ENCODE measurements at places on chromosomes 6 and 20.

DNA sequence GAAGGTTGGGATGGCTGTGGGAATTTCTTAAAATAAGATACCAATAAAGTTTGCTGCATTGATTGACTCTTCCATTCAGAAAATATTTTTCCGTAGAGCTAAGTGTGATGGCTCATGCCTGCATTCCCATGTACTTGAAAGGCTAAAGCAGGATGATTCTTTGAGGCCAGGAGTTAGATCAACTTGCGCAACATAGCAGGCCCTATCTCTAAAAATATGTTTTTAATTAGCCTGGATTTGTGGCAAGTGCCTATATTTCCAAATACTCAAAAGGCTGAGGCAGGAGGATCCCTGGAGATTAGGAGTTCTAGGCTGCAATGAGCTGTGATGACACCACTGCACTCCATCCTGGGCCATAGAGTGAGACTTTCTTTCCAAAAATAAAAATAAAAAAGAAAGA is 431.2 kb upstream of the PTCHD4 start:
- peak; percentile 37 for DNase-seq

- DNase-seq, result no peak
These were observed 477.3 kb downstream of the PREX1 start for GRCh38 chr20:48350313-48350988.

DNA sequence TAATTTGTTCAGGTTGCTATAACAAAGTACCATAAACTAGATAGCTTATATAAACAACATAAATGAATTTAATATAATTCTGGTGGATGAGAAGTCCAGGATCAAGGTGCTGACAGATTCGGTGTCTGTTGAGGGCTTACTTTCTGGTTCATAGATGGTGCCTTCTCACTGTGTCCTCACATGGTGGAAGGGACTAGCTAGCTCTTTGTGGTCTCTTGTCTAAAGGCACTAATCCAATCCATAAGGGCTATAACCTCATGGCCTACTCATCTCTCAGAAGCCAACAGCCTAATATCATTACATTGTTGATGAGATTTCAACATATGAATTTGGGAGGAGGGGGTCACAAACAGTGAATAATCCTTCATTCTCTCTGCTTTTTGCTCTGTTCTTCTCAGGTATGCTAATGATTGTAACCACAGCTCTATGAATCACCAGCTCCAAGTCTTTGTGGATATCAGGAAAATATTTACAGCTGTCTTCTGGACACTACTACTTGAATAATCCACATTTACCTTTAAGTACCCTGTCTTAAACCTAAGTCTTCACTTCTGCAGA is 122.3 kb downstream of the NKAIN2 start:
- DNase-seq, result no peak

DNA sequence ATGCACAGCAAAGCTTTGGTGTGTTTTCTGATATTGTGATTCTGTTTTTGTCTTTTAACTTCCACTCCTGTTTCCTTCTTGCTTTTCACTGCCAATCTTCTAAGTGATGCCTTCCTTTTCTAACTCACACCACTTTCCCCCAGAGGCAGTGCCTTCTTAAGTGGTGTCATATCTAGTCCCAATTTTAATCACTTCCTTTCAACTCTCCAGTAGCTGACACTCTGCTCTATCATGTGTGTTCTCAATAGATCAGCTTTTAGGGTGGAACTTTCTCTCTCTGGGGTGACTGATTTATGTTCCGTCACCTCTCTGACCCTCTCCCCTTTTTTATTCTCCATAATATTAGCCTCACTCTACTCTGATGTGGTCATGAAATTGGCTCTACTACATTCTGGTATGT is 180.7 kb downstream of the CLVS2 start:
- no peak for DNase-seq

DNA sequence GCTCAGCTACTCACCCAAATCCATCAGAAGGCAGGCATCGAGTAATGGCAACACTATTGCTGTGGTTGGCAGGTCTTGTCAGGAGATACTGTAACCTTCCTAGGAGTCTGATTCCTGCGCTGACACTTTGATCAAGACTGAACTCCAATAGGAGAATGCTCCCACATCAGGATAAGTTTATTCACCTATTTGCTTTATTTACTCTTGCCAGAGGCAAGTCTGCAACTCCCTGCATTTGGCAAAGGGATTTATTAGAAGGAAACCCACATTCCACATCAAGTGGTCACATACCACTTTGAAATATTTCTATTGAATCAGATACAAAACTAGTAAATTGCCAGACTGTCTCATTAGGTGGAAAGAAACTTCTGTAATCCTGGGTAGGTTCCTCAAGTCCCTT is 43.5 kb downstream of the ZFAND3 start:
- DNase-seq, result peak; percentile 62

GRCh38 chr20:38139156-38139912 is 25.7 kb downstream of the TGM2 start:
- DNase-seq, result no peak

DNA sequence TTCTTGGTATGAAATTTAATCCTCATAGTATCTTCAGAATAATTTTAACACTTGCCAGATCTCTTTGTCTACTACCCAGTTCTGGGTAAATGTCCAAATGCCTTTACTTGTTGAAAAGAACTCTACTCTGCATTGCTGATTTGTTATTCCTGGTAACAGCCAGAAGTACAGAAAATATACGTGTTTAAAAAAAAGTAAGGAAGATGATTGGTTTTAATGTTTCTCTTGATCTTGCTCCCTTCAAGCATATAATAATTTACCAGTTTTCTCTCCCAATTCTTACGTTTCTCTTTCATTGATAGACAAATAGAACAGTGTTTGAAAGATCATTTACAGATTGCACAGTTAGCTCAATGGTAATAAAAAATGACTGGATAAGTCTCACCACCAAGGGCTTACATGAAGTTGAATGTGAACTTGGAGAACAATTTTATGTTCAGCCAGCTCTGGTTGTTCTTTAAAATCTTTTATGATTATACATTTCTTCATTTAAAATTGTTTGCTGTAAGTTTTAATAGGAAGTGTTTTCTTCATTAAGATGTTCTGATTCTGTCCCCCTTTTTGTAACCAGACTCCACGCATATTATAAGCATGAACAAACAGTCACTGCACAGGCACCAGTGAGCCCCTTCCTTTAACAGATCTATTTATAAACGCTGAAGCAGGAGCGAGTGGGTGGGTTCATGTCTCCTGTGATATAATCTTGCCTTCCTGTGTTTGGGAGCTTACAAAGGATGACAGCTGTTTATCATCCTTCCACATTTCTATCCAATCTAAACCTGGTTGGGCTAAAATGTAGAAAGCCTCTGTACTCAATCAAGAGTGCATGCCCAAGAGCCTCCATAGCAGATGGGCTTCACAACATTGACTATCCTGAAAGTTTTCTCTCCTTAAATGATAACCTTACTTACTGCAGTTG is 299.5 kb downstream of the PRL start:
- DNase-seq, result no peak

DNA sequence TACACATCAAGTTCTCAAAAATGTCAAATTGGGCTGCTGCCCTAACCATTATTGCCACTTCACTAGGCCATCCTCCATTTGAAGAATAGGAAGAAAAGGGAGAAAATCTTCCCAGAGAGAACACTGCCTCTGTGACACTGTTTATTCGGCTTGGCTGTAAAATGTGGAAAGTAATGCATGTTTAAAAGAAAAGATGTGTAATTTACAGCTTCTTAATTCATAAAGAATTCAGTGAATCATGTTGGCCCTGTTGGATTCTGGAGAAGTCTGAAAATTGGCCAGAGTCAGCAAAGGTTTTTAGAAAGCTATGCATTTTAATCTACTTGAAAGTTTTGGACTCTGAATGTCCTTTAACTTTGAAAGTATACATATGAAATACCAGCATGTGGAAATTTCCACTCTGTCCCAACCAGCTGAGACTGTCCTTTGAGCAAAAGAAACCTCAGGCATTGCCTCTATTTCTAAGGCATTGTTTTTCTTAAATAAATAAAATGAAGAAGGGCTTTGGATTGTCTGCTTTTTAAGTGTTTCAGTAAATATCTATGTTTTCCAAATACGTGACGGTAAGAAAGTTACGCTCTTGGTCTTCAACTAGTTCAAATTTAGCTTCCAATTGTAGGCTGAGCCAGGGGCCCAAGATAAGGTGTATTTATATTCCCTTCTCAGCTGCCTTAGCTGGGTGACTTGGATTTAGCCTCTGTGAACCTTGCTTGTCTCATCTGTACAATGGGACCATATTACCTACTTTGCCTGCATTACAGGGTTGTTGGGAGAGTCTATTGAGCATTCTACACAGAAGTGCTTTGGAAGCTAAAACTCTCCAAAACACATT is 222.2 kb downstream of the UST start:
- DNase-seq, result no peak

GRCh38 chr6:399785-400534 is 8.4 kb downstream of the IRF4 start:
- no peak for DNase-seq

GRCh38 chr6:132132422-132132821 is 181.2 kb upstream of the CCN2 start:
- DNase-seq, result no peak

GRCh38 chr20:62887152-62887859 is 25.7 kb upstream of the TCFL5 start:
- DNase-seq, result peak; percentile 71

DNA sequence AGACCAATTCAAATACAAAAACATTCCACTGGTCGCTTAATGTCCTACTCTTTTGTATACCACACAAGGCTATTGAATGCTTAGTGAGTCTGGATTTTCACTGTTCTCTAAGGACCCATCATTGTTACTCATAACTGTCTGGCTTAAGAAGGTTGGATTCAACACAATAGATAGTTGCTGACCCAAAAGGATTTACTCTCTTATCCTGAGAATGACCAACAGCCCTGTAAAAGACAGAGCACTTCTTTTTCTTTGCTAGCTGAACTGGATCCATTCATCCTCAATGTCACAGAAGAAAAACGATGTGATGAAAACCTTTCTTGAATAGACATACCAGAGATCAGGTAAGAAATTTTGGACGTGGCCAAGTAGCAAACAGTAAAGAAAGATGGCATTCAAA is 645.6 kb downstream of the KHDRBS2 start:
- DNase-seq, result no peak

GRCh38 chr6:137951064-137951597 is 84.1 kb downstream of the TNFAIP3 start:
- no peak for DNase-seq

GRCh38 chr6:100269189-100269588 is 195.5 kb downstream of the SIM1 start:
- DNase-seq, result peak; percentile 43

GRCh38 chr6:151763938-151764680 is 43.4 kb upstream of the ESR1 start:
- peak; percentile 66 for DNase-seq

GRCh38 chr6:47919875-47920274 is 138.0 kb downstream of the OPN5 start:
- DNase-seq, result no peak

DNA sequence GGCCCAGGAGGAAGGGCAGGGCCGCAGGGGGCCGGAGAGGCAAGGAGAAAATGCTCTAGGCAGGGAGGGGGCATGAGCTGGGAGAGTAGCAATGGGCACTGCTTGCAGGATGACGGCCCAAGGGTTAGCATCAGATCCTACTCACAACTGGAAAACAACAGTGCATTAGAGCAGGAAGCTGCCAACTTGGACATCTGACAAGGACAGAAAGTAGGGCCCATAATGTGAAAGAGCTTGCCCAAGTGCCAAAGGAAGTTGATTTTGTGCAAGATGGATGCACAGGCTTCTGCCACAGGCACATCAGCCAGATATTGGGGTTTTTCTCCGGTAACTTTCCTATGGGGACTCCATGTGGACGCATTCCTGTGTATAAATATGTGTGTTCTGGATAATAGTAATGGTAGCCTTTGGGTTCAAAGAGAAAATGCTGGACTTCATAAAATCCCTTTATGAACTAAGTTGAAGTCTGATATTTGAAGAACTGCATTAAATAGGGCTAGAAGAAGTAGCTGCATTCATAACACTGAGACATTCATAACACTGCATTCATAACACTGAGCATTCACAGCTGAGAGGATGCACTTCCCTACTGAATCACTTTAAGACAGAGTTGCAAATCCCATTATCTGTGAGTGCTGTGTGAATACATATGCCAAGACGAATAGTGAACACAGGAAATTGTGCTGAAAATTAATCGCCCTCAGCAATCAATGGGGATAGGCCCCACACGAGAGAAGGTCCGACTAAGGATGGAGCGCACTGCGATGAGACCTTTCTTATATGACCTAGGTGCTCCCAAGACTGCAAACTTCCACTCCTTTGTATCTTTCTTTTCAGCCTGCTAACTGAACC is 235.6 kb upstream of the PRDM1 start:
- no peak for DNase-seq

DNA sequence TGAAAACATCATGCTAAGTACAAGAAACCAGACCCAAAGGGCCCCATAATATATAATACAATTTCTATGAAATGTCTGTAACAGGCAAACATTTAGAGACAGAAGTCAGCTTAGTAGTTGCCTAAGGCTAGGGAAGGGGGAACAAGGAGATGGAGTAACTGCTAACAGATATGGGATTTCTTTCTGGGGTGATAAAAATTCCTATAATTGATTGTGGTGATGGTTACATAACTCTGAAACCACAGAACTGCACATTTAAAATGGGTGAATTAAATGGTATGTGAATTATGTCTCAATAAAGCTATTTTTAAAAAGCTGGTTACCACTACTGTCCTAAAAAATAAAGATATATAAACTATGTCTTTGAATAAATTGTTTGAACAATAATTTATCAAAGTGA is 3.2 kb downstream of the CEP162 start:
- DNase-seq, result peak; percentile 66

DNA sequence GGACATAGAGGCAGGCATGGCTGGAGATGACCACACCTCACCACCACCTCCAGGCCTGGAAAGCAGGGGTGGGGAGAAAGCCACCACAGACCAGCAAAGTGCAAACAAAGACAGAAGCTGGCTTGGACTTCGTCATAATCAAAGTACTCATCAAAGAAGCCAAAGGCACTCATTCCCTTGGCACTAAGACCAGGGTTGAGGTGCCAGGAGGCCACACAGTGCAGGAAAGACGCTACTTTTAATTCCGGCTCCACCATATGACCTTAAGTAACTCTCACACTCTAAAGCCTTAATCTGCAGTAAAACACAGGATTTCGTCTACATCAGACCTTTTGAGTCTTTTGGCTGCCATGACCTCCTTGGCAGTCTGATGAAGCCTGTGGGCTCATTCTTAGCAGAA is 123.1 kb downstream of the HIVEP2 start:
- no peak for DNase-seq

All from AG09309 (cell line).